Muscle of arm (tissue), 14 donors: ENCODE measurements at places on chromosomes 1 and 21. TPM values are rescaled to one million over a fixed set of nuclear protein-coding genes. Genes with fewer than 3 reads are reported as not detected.

The SIM2 gene
- polyA plus RNA-seq = 4.0 TPM

DNA sequence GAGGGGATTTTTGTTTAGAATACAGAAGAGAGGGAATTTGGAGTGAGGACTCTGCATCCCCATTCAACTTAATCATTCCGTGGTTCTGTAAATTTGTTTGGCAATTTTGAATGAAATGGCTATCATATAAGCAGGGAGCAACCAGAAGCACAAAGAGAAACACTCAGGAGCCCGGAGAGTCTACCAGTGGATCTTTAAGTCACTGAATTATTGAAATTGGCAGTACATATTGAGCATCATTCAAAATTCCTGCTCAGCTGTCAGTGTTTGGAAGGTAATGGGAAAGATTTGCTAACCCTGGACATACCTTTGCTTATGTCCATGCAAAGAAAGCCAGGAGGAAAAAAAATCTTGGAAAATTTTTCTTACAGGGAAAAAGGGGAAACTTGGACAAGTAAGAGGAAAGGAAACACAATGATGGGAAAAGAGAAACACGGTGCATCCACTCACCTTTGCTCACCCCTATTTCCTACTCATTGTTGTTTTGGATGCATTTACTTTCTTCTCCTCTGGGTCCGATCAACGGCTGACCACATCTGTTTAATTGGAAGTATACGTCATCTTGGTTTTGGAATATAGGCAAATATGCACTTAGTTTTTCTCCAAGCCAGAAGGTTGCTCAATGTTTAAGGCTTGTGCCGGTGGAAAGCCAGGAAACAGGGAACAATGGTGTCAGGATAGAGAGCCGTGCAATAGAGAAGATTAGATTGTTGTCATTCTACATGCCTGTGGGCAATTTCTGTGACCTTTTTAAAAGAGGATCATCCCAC is 243.0 kb upstream of the LYPLAL1 start:
- peak; percentile 84 for DNase-seq

The NBPF14 gene
- 20.9 TPM for polyA plus RNA-seq

The L1TD1 gene
- 1.1 TPM for polyA plus RNA-seq

DNA sequence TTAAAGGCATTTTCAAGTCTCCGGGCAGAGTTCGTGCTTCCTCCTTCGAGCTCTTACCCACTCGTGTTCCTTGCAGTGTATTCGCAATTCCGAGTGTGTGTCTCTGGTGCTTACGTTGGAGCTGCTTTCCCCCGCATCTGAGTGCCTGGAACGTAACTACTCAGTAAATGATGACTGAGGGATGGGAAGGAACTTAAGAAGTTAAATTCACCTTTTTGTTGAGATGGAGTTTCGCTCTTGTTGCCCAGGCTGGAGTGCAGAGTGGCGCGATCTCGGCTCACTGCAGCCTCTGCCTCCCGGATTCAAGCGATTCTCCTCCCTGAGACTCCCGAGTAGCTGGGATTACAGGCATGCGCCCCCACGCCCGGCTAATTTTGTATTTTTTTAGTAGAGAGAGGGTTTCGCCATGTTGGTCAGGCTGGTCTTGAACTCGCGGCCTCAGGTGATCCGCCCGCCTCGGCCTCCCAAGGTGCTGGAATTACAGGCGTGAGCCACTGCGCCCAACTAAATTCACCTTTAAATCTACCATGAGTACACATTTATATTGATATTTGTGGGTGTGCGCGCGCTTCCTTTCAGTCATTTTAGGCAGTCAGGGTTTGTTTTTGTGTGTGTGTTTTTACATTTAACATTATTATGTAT is 837 bp downstream of the NDUFS5 start:
- DNase-seq = no peak

The OR6N1 gene
- polyA plus RNA-seq = not detected

- no peak for DNase-seq
Observed at GRCh38 chr1:47951026-47951425, 46.2 kb downstream of the TRABD2B start.

- DNase-seq = no peak
Observed at GRCh38 chr1:50452700-50453099, 29.5 kb upstream of the DMRTA2 start.

DNA sequence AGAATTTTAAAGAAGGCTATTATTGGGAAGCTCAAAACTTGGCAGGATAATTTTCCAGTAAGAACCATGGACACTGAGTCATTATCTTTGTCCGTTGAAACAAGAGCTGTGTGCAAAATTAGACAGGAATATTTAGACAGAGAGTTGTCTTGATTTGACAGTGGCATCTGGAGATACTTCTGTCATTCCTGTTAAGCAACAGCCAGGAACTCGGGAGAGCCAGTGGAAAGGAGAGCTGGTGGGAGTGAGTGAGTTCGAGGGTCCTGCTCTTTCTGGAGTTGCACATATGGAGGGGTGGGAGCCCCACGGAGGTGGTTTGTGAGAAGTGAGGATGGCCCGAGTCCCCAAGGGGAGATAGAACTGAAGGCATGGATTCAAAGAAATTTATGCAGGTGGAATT is 3.1 kb downstream of the COQ8A start:
- DNase-seq = no peak

- DNase-seq = no peak
Observed at GRCh38 chr1:38872401-38873026, 634 bp downstream of the MYCBP start.

The CELSR2 gene
- polyA plus RNA-seq = 6.4 TPM

The LRRC52 gene
- polyA plus RNA-seq = not detected

DNA sequence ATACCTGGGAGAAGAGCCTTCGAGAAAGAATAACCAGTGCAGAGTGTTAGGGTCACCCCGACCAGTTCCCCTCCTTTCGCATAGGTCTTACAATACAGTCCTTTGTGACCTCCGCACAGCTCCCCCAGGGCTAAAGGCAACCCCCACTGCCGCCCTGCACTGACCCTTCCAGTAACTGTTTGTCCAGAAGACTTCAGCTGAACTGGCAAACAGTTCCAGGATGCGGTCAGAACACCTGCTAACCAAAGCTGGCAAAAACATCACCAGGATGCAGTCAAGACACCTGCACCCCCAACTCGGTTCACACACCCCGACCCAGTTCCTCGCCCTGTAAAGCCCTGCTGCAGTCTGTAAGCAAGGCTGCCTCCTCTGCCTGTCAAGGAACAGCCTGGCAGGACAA is 6.4 kb upstream of the EVA1B start:
- no peak for DNase-seq

The ODF2L gene
- 42.3 TPM for polyA plus RNA-seq

The OR2T35 gene
- not detected for polyA plus RNA-seq

DNA sequence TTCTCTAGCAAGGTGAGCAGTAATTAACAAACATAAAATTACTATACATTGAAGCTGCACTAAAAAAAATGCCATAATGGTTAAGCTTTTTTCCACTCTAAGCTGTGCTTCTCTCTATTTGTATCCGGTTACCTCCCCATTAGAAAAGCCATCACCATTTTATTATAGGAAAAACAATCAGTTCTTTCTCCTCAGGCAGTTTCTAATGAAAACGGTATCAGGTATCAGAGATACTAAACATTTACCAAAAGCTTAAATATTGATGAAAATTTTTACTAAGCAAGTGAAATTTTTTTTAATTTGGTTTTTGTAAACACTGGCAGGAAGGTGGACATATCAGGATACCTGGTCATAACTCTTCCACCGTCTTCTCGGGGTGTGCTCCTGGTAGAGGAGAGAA is 14.2 kb downstream of the NTPCR start:
- DNase-seq = no peak

DNA sequence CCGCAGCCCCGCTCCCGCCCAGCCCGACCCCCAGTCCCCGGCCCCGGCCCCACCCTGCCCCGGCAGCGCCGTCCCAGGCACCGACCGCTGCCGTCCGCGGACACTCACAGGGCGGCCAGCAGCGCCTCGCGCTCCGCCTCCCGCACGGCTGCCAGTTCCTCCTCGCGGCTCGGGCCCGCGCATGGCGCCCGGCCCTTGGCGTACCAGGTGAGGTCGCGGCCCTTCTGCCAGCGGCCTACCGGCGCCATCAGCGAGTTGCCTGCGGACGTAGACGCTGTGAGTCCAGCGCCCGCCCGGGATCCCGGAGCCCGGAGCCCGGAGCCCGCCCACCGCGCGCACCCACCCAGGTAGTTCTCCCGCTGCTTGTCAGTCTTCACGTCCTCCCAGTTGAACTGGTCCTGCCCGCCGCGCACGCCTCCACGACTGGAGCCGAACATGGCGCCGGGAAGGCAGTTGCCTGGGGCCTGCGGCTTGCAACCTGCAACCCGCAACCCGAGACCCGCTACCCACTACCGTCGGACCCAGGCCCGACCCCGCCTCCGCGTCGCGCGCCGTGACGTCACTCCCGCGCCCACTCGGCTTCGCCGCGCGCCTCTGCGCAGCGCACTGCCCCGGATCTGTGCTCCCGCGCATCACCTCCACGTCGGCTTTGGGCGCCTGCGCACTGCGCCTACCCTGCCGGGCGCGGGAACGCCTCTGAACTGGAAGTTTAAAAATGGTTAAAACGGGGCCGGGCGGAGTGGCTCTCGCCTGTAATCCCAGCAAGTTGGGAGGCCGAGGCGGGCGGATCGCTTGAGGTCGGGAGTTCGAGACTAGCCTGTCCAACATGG is at the start of gene C1orf35:
Gene C1orf35, minus strand, starts transcription at position 535 of the 830 bp plus-strand sequence. Its CDS starts 98 bp downstream, at position 437.
- DNase-seq = peak; percentile 95

DNA sequence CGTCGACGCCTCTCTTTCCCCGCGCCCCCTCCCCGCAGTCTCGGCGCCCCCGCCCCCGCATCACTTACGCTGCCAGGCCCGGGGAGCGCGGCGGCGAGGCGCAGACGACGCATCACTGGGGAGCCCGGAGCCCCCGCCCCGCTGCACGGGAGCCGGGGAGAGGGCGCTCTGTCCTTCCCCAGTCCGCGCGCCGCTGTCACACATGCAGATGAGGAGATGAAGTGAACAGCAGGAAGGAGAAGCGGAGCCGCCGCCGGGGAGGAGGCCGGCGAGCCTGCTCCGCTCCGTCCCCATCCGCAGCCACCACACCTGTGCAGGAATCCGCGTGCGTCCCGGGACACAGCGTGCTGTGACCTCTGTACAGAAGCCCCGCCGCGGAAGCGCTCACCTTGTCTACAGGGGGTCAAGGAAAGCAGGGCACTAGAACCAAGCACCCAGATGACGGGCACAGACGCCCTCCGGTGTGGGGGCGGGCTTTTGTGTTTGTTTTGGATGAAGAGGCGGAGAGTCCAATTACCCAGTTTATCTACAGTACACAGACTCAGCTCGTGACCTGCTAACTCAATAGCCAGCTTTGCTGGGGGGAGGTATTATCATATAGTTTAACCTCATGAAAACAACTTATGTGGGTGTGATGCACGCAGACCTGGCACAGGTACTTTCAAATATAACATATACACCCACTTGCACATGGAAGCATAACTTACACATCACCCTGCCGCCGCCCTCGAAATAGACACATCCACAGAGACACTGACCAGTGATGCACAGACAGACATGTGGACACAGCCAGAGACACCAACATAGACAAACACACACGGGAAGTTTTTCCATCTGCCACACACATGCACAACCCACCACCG is 12.4 kb downstream of the KLHDC8A start:
- no peak for DNase-seq

The TCHHL1 gene
- polyA plus RNA-seq = not detected

DNA sequence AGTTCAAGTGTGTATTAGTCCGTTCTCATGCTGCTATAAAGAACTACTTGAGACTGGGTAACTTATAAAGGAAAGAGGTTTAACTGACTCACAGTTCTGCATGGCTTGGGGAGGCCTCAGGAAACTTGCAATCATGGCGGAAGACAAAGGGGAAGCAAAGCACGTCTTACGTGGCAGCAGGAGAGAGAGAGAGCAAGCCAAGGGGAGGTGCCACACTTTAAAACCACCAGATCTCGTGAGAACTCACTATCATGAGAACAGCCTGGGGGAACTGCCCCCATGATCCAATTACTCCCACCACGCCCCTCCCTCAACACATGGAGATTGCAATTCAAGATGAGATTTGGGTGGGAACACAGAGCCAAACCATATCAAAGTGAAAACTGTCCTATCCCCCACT is 4.1 kb upstream of the MIS18A start:
- DNase-seq = no peak

DNA sequence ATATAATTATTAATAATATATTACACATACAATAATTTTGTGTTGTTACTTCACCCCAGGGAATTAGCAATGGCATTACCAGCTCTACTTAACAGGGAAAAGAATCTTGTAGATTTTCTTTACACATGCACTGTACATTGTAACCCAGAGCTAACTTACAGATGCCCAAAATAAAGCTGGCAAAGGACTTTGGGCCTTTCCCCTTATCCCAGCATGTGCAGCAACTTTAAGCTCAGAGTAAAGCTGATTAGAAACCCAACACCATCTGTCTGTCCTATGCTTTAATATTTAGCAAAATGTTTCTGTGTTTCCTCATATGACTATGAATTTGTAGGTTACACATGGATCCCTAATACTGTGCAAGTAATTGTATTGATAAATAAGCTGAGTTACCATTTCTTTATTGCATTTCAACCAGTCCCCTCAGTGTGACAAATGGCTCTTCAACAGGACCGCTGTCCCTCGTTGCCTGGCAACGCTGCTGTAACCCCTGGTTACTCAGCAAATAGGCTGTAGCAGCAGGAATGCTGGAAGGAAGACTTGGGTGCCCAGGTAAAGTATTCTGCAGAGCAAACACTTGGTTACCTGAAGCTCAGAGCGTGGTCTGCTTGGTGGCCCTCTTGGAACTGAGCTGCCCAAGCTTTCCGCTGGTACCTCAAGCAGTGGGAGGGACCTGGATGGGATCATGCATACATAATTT is at the start of gene USH2A:
Gene USH2A, minus strand, starts transcription at position 628 of the 700 bp plus-strand sequence. CDS start 1,112 bp downstream, outside the sequence.
- no peak for DNase-seq

- no peak for DNase-seq
Observed at GRCh38 chr1:27133991-27134390, 20.9 kb downstream of the SLC9A1 start.

GRCh38 chr21:35309316-35309715 is 260.2 kb upstream of the RUNX1 start:
- no peak for DNase-seq

- no peak for DNase-seq
Observed at GRCh38 chr1:25549273-25550154, 6.1 kb downstream of the LDLRAP1 start.

The BMP8A gene
- polyA plus RNA-seq = 0.70 TPM

- DNase-seq = no peak
Observed at GRCh38 chr1:4066860-4067599, 167.0 kb upstream of the C1orf174 start.

The S100A10 gene
- 181 TPM for polyA plus RNA-seq

DNA sequence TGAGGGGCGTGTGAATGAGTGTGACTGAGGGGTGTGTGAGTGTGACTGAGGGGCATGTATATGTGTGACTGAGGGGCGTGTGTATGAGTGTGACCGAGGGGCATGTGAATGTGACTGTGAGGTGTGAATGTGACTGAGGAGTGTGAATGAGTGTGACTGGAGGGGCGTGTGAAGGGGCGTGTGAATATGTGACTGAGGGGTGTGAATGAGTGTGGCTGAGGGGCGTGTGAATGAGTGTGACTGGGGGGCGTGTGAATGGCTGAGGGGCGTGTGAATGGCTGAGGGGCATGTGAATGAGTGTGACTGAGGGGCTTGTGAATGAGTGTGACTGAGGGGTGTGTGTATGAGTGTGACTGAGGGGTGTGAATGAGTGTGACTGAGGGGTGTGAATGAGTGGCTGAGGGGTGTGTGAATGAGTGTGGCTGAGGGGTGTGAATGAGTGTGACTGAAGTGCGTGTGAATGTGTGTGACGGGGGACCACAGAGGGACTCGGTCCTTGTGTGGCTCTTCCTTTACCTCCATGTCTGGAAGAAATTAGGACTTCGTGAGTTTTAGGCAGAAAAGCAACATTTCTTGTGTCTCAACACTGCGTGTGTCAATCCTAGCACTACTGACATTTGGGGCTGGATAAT is 105.8 kb downstream of the GLIS1 start:
- DNase-seq = no peak
